Inflammatory macrophage treated with lipopolysaccharide for 1 hour (primary cell): ENCODE measurements at places on chromosomes 4 and X.
A peak's percentile ranks its signal among the peaks of the same experiment; 100 is the strongest.

- DNase-seq = no peak
Observed at GRCh38 chr4:68469482-68469881, 22.2 kb downstream of the TMPRSS11E start.

GRCh38 chrX:115521741-115522140 is 39.2 kb upstream of the PLS3 start:
- DNase-seq = no peak

DNA sequence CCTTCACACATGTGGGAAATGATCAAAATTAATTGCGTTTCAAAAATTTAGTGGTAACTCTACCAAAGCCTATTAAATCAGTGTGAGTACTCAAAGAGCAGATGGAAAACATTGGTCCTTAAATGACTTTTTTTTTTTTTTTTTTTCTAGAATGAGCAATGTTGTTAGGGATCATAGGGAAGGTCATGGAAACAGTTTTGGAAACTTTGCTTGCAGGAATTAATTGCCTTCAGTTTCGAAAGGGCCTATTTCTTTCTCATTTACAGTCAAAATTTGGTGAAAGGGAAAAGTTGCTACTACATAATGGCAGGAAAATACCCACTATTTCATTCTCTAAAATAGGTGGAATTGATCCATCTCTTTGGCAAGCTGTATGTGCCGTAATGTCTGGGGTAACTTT is 160.9 kb downstream of the RTL9 start:
- no peak for DNase-seq

GRCh38 chr4:184992422-184992821 is 25.9 kb upstream of the HELT start:
- DNase-seq = no peak

GRCh38 chrX:79268788-79269187 is 98.3 kb downstream of the ITM2A start:
- no peak for DNase-seq

- peak; percentile 55 for DNase-seq
Observed at GRCh38 chr4:158778156-158778711, 9.4 kb downstream of the FNIP2 start.
